Hematopoietic multipotent progenitor cell treated with erythropoietin and hydrocortisone succinate and interleukin-3 and kit ligand, for 4 days (in vitro differentiated cells): ENCODE measurements at places on chromosomes 5 and 9.
A peak's percentile ranks its signal among the peaks of the same experiment; 100 is the strongest.

DNA sequence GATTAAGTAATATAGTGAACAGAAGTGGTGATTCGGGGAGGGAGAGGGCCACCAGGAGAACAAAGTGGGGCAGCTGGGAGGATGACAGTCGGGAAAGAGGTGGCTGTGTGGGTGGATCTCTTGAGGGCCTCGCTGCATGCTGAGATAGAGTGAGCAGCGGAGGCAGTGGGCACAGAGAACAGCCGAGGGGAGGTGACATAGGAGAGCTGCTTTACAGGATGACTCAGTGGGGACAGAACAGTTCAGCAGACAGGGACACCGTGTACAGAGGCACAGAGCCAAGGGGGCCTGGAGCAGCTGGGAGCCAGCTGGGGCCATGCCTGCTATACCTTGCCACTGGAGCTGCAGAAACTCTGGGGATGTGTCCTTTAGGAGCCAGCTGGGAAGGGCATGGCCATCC lies 273.9 kb downstream of the GADD45G start:
- no peak for DNase-seq

- DNase-seq = no peak
Observed at GRCh38 chr5:9564752-9565151, 18.9 kb upstream of the SEMA5A start.

DNA sequence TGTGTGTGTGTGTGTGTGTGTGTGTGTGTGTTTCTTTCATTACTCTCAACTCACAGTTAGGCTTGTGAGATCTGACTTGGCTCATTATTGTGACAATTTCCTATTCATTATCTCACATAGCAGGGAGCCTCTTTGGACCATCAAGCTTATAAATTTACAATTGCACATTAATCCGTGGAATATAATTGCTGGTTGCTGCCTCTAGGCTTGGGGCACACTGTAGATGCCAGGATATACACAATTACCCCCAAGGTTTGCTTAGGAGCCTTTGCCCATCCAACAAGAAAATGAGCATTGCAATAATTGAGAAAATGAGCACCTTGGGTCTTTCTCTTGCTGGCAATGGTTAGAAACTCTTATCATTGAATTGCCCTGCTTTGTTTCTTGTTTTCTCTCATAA lies 161.6 kb upstream of the DMRTA1 start:
- DNase-seq = no peak

DNA sequence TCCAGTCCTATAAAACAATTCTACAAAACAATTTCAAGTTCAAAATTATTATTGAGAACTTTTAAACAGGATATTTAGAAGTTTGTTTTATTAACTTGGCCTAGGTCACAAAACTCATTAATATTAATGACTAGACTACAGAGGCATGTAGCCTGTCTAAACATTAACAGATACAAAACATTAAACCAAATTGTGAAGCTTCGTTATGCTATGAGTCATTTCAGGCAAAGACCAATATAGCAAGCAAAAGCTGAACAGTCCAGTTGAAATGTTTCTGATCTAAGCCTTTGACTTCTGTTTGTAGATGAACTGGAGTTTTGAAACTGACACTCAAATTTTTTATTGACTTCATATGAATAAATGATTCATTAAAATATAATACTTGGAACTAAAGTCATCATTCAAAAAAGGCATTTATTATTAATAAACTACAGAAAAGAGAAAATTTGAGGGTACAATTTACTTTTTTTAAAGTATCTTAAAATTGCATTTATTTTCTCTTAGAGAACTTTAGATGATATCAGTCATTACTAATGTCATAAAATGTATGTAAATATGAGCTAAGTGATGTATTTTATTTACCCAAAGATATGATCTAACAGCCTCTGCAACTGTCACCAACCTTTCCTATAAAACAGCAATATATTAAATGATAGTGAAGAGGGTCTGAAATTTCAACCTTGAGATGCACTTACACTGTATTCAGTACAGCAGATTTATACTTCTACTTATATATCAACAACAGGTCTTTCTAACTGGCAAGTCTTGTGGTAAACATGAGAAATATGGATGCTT lies 188.8 kb downstream of the COMMD10 start:
- DNase-seq = no peak

DNA sequence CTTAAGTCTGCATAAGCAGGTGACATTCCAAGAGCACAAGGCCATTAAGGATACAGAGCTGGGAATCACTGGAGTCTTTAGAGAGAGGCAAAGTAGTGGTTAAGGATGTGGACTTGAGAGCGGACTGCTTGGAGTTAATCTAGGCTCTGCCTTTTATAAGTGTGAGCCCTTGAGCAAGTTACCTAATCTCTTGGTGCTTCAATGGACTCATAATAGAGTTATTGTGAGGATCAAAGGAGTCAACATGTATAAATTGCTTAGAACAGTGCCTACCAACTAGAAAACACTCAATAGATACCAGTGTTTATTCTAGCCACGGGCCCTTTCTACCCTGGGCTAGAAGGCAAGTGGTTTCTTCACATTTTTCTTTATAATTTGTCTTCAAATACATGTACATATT lies 819.4 kb downstream of the NR2F1-AS1 start:
- DNase-seq = no peak

- DNase-seq = no peak
Observed at GRCh38 chr9:68446836-68447235, 90.4 kb downstream of the PGM5 start.

DNA sequence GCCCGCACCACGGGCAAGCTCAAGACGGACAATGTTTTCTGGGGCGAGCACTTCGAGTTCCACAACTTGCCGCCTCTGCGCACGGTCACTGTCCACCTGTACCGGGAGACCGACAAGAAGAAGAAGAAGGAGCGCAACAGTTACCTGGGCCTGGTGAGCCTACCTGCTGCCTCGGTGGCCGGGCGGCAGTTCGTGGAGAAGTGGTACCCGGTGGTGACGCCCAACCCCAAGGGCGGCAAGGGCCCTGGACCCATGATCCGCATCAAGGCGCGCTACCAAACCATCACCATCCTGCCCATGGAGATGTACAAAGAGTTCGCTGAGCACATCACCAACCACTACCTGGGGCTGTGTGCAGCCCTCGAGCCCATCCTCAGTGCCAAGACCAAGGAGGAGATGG lies 108.6 kb downstream of the DAB2IP start:
- DNase-seq = no peak

DNA sequence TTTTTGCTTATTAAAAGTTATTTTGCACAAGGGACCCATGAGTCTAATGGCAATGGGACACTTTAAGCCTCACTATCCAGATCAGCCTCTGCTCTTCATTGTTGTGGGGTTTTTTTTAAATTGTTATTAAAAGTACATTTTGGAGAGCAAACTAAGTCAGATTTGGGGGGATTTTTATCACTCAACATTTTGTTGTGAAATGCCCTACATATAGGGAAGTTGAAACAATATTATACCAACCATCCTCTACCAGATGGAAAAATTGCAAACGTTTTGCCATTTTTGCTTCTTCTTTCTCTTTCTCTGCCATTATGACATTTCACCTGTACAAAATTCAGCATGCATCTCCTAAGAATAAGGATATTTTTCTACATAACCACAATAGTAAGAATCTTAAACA lies 75.3 kb downstream of the SLC1A3 start:
- no peak for DNase-seq

- peak; percentile 8 for DNase-seq
Observed at GRCh38 chr5:156824800-156825199, 25.3 kb upstream of the PPP1R2B start.

- no peak for DNase-seq
Observed at GRCh38 chr9:78778861-78779374, 482.0 kb downstream of the PSAT1 start.

- DNase-seq = no peak
Observed at GRCh38 chr5:132837868-132838267, 7.4 kb upstream of the SHROOM1 start.

DNA sequence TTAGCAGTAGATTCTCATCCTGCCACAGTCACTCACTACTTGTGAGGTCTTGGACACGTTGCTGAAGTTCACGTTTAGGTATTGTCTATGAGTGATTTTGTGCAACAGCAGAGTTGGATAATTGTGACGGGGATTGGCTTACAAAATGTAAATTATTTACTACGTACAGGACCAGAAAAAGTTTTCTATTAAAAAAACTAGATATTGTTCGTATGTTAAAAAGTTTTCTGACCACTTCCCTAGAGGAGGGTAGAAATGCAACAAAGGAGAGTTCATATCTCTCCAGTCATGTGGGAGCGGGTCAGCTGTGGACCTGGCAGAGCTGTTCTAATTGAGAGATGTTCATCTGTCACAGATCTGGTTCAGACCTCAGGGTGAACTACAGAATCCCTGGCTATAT lies 976.1 kb upstream of the NUDT12 start:
- no peak for DNase-seq

DNA sequence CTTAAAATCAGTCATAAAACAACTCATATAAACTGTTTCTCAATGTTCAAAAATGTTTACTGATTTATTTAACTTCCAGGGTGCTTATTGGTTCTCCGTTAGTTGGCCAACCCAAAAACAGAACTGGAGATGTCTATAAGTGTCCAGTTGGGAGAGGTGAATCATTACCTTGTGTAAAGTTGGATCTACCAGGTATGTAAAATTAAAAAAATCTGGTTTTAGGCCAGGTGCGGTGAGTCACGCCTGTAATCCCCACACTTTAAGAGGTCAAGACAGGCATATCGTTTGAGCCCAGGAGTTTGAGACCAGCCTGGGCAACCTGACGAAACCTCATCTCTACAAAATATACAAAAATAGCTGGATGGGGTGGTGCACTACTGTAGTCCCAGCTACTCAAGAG lies 73.7 kb downstream of the ITGA1 start:
- no peak for DNase-seq

DNA sequence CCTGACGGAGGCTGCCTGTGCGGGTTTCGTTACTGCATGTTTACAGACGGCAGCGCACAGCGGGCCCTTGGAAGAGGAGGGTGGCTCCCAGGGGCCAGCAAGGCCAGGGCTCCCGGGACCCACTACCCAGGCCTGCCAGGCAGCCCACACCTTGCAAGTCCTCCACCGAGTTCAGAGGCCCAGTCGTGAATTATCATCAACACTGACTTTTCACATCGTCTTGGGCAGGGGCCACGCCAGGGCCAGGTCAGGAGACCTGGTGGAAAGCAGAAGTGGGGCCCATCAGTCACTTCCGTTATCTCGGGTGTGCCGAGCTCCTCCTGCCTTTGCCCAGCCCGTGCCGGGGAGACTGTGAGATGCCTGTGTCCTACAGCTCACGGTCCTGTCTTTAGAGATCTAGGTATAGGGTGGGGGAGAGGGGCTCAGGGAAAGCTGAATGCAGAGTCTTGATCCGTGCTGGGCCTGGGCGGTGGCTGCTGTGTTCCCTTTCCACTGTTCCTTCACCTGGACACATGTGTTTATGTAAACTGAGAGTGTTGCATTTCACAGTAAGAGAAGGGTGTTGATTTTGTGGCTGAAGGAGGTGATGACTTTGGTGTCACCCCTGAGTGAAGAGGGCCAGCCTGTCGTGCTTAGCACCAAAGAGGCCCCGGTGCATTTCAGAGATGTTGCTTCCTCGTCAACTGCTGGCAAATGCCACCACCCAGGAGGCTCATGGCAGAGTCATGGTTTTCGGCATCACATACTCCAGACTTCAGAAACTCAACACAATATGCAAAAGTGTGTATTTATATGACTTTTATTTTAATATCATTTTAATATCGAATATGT lies 175.2 kb downstream of the GAPVD1 start:
- peak; percentile 52 for DNase-seq

- DNase-seq = no peak
Observed at GRCh38 chr9:109537288-109537687, 39.2 kb upstream of the PTPN3 start.

DNA sequence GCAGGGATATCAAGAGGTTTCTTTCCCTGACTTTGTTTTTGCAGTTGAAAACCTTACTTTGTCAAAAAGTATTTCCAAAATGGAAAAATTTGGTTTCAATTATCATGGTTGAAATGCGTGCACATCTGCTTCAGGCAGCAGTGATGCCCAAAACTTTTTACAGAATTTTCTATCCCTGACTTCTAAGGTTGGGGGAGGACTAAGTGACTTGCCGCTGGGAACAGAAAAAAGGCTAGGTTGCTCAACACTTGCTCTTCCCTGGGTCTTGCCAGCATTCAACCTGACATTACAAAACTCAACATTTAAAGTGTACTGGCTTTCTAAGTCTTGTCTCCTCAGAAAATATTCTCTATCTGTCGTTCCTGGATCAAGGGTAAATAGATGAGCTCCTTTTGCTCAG lies 4.7 kb downstream of the KLHL3 start:
- no peak for DNase-seq

GRCh38 chr5:39498278-39498952 lies 73.6 kb upstream of the DAB2 start:
- DNase-seq = peak; percentile 88

DNA sequence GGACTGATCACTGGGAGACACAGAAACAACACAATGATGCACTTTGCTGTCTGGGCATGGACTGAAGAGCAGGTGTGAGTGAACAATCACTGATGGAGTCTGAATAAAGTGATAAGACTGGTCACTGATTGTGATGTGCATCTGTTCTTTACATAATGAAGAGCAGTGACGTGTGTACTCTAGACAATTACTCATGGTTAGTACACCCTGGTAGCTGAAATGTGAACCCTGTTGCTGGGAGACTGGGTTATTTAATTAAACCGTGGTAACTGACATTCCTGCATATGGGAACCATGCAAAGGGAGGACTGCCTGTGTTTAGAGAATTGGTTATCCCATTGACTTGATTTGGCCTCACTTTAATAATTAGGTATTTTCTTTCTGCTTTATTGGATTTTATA lies 202.9 kb downstream of the NR2F1-AS1 start:
- no peak for DNase-seq

DNA sequence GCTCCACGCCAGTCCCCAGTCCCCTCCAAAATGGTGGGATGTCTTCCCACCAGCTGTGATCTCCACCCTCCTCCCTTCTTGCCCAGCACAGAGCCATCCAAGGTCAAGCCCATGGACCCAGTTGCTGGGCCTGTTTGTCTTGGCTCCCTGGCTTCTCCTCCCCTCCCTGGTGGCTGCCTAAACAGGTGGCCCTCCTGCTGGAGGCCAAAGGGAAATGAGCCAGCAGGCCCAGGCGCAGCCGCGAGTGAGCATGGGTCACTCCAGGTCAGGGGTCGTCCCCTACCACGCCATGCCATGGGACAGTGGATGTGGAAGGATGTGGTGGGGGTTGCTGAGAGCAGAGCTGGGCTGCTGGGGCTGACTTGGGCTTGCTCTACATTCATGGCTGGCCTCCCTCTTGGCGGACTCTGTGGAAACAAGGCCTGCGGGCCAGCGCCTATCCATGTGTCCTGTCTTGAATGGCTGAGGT lies 33.6 kb downstream of the COL15A1 start:
- DNase-seq = no peak

- DNase-seq = no peak
Observed at GRCh38 chr5:67124556-67124955, 72.0 kb downstream of the CD180 start.

GRCh38 chr5:156405988-156406387 lies 79.0 kb downstream of the SGCD start:
- no peak for DNase-seq

- no peak for DNase-seq
Observed at GRCh38 chr5:98416541-98416940, 356.9 kb upstream of the RGMB start.

DNA sequence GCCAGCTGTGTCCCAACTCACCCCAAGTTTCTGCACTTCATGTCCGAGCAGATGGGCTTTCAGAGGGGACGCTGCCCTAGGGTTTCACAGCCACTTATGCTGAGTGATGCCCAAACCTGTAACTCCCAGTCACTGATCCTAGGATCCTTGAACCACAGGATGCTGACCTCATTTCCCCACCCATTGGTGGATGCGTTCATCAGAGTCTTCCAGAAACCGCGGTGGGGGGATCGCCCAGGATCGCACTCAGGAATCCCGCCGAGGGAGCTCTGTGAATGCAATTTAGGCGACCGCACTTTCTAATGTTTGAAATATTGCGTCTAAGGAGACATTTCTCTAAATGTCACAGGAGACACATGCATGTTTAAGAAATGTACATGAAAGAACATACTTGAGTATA lies 212.3 kb upstream of the IRX4 start:
- no peak for DNase-seq
